ENCODE measurements at places on chromosomes 16 and 17. TPM values are rescaled to one million over a fixed set of nuclear protein-coding genes. Genes with fewer than 3 reads are reported as not detected.

The KRTAP4-9 gene
- total RNA-seq = not detected

The CTRB1 gene
- not detected for total RNA-seq

DNA sequence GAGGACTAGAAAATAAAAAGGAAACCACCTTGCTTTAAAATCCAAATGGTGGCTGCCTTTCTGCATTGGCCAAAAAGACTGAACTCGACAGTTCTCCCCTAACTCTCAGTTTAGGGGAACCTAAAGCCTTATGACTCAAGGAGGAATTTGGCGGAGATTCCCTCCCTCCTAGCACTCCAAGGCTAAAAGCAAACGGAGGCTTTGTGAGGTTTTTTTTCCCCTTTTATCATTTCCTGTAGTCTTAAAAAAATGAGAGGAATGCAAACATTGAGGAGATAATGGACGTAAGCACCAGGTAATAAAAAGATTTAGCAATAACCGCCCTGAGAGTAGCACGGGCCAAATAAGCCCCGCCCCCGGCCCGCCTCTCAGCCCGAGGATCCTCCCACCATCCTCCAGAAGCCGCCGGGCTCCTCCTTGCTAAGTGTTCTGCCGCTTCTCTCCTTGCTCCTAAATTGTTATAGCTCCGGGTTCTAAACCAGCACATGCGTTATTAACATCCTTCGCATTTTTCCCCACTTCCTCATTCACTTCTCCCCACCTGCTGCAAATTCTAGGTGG is 5.8 kb upstream of the KIFC3 start:
- H3K27ac ChIP-seq = peak overlapping the region; percentile 56
- no peaks in the 10 kb centered on the region for H3K4me1 ChIP-seq
- DNase-seq = peak; percentile 88
- no peaks in the 10 kb centered on the region for H3K27me3 ChIP-seq

DNA sequence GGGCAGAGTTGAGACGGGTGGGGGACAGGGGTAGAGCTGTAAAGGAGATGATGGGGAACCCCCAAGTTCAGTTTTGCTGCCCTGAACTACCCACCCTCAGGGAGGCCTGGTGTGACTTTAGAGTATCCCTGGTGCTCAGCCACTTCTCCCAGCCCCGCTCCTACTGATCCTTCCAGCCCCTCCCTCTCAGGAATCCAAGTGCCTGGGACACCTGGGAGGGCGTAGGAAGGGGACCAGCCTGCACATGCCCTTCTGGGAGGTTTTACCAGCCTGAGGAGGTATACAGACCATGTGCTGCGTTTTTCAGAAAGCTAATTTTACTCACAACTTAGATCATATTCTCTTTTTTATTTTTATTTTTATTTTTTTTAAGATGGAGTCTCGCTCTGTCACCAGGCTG is 4.1 kb downstream of the ST6GALNAC2 start:
- H3K4me3 ChIP-seq = no peak overlapping the region
- no peak for DNase-seq
- H3K36me3 ChIP-seq = no peaks in the 10 kb centered on the region

GRCh38 chr16:21590287-21590686 is 9.1 kb upstream of the METTL9 start:
- H3K4me1 ChIP-seq = no peaks in the 10 kb centered on the region
- no peak for DNase-seq
- no peak overlapping the region for H3K27ac ChIP-seq
- H3K27me3 ChIP-seq = no peaks in the 10 kb centered on the region
- H3K4me3 ChIP-seq = no peak overlapping the region

DNA sequence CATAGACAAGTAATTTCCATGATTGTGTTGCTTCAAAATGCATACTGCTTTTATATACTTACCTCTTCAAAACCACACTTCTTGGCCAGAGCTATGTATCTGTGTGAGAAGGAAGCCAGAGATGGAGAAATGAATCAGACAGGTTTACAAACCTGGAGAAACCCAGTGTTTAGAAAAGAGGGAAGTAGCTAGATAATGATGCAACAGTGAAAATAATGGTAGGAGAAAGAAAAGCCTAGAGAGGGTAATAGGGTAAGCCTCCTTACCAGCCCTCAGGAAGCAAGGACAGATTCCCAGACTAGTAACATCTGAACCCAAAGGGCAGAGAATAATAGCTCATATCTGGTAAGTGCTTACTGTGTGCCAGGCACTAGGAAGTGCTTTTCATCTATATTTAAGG is 250.3 kb upstream of the CDH11 start:
- no peaks in the 10 kb centered on the region for H3K27me3 ChIP-seq
- no peak overlapping the region for H3K4me3 ChIP-seq
- H3K4me1 ChIP-seq = no peaks in the 10 kb centered on the region
- H3K36me3 ChIP-seq = no peaks in the 10 kb centered on the region
- no peak for DNase-seq

DNA sequence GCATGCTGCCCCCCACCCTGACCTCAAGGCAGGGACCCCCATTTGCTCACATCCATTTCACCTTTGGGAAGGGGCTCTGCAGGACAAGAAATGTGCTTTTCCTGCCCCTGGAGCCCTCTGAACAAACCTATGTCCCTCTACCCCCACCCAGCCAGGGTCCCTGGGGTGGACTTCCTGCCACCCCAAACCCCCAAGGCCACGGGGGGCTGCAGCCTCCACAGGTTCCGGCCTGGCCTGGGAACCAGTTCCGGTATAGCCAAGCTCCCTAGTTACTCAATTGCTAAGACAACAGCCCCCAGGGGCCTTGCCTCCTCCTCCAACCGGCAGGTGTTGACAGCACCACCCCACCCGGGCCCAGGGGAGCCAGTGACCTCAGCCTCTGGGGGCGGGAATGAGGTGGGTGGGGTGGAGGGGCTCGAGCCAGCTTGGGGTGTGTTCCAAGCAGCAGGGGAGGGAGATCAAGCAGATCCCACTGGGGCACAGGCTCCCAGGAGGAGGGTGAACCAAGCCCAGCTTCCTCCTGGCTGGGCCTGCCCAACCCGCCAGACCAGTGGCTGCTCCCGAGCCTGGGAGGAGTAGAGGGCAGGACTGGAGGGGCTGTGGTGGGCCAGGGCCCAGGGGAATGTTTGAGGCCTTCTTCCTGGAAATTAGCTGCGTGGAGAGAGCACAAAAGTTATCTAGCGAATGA is 6.6 kb downstream of the PNMT start:
- peaks cover 7% of the 10 kb centered on the region for H3K27me3 ChIP-seq
- H3K4me3 ChIP-seq = no peak overlapping the region
- H3K36me3 ChIP-seq = no peaks in the 10 kb centered on the region
- no peak for DNase-seq
- H3K27ac ChIP-seq = no peak overlapping the region
- no peaks in the 10 kb centered on the region for H3K4me1 ChIP-seq

- DNase-seq = no peak
- H3K4me1 ChIP-seq = no peaks in the 10 kb centered on the region
- H3K4me3 ChIP-seq = no peak overlapping the region
- no peaks in the 10 kb centered on the region for H3K27me3 ChIP-seq
- peak overlapping the region; percentile 84 for H3K27ac ChIP-seq
Measured at GRCh38 chr17:9231449-9232154, 210.3 kb downstream of the NTN1 start.

DNA sequence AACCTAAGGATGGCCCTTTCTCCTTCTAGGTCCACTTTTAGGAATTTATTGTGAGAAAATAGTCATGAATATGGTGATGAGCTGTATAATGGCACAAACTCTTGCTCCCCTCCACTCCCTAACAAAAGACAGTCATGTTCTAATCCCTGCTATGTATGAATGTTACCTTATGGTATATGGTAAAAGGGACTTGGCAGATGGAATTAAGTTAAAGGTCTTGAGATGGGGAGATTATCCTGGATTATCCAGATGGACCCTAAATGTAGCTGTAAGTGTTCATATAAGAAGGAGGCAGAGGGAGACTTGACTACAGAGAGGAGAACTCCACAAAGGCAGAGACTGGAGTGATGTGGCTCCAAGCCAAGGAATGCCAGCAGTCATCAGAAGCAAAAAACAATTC is 296.1 kb downstream of the SOX9 start:
- H3K27me3 ChIP-seq = no peaks in the 10 kb centered on the region
- H3K27ac ChIP-seq = no peak overlapping the region
- DNase-seq = no peak
- no peaks in the 10 kb centered on the region for H3K36me3 ChIP-seq
- no peak overlapping the region for H3K4me3 ChIP-seq
- H3K4me1 ChIP-seq = no peaks in the 10 kb centered on the region

DNA sequence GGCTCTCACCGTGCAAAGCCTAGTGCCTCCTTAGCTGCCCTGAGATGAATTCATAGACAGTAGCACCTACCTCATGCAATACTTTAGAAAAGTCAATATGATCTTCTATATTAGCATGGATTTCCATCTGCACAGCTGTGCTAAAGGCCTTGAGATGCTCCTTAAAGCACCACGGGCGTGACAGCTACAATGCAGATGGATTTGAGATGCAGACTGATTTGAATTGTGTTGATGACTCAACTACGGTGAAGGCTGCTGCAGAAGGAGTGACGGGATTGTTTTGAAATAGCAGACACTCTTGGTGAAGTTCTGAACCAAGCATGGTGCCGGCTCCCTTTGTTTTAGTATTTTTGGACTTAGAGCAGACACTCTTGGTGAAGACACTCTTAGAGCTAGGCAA is 88.2 kb downstream of the SPECC1 start:
- H3K27ac ChIP-seq = no peak overlapping the region
- no peak overlapping the region for H3K4me3 ChIP-seq
- no peak for DNase-seq
- H3K36me3 ChIP-seq = no peaks in the 10 kb centered on the region

DNA sequence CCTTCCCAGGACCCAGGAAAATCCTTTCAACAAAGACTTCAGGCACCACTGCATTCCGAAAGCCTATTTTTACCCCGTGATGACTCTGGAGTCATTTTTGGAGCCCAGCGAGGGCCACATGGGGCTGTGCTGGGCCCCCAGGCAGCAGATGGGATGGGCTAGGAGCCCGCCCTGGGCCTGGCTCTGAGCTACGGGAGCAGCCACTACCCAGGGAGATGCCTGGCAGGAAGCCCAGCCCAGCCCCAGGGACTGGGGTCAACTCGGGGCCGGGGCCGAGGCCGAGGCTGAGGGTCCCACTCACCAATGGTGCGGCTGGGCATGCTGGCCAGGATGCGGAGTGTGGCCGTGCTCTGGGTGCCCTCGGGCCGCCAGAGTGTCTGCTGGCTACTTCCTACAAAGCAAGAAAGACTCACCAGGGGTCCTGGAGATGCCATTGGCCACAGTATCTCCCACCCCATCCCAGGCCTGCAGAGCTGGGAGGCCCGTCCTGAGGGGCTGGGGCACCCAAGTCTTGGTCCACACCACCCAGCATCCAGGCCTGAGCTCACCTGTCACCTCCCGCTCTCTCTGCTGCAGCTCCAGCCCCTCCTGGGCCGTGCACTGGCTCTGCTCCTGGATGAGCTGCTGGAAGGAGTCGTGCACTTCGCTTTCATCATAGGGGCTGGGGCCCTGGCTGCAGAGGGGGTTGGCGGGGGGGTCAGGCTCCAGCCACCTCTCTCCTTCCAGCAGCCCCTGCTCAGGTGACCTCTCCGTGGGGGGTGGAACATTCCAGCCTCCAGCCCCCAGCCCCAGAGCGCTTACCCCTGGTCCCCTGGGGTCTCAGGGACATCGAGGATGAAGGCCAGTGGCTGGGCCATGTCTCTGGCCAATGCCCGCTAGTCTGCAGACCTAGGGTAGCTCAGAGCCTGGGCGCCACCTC is 2.3 kb downstream of the TMC6 start:
- peak overlapping the region; percentile 57 for H3K27ac ChIP-seq
- no peaks in the 10 kb centered on the region for H3K4me1 ChIP-seq
- no peaks in the 10 kb centered on the region for H3K36me3 ChIP-seq
- H3K27me3 ChIP-seq = no peaks in the 10 kb centered on the region
- H3K4me3 ChIP-seq = no peak overlapping the region
